GM12878 (cell line): ENCODE measurements at places on chromosomes 16 and 17.

DNA sequence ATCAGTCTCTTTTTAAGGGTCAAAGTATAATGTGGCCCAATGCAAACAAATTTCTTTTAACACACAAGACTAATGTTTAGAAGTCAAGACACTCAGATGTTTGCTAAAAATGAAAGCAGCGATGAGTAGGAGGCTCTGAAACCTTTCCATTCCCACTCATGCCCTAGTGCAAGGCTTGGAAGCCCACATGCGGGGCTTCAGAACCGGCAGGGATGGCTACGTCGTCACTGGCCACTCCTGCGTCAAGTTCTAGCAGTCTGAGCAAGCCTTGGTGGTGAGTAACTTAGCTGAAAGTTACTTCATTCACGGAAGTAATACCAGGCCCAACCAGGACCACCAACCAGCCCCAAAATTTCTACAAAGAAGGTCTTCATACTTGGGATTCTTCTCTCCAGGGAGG, 14.8 kb upstream of the TMED6 start:
- H3K4me3 ChIP-seq: no peak overlapping the region
- H3K36me3 ChIP-seq: peaks cover 41% of the 10 kb centered on the region
- no peaks in the 10 kb centered on the region for H3K4me1 ChIP-seq
- H3K27ac ChIP-seq: no peak overlapping the region
- H3K27me3 ChIP-seq: no peaks in the 10 kb centered on the region

- no peak for DNase-seq
- no peaks in the 10 kb centered on the region for H3K27me3 ChIP-seq
- no peak overlapping the region for H3K4me3 ChIP-seq
- H3K4me1 ChIP-seq: no peaks in the 10 kb centered on the region
- H3K27ac ChIP-seq: no peak overlapping the region
- no peaks in the 10 kb centered on the region for H3K36me3 ChIP-seq
Observed at GRCh38 chr17:9865586-9865985, 39.5 kb downstream of the RCVRN start.

- no peaks in the 10 kb centered on the region for H3K4me1 ChIP-seq
- no peaks in the 10 kb centered on the region for H3K27me3 ChIP-seq
- no peak for DNase-seq
- no peak overlapping the region for H3K27ac ChIP-seq
- no peaks in the 10 kb centered on the region for H3K36me3 ChIP-seq
Observed at GRCh38 chr16:67339453-67339852, 12.8 kb downstream of the LRRC36 start.

GRCh38 chr16:54519161-54519695, 232.6 kb upstream of the IRX3 start:
- H3K27ac ChIP-seq: no peak overlapping the region
- H3K36me3 ChIP-seq: no peaks in the 10 kb centered on the region
- no peaks in the 10 kb centered on the region for H3K27me3 ChIP-seq
- no peaks in the 10 kb centered on the region for H3K4me1 ChIP-seq
- no peak overlapping the region for H3K4me3 ChIP-seq

DNA sequence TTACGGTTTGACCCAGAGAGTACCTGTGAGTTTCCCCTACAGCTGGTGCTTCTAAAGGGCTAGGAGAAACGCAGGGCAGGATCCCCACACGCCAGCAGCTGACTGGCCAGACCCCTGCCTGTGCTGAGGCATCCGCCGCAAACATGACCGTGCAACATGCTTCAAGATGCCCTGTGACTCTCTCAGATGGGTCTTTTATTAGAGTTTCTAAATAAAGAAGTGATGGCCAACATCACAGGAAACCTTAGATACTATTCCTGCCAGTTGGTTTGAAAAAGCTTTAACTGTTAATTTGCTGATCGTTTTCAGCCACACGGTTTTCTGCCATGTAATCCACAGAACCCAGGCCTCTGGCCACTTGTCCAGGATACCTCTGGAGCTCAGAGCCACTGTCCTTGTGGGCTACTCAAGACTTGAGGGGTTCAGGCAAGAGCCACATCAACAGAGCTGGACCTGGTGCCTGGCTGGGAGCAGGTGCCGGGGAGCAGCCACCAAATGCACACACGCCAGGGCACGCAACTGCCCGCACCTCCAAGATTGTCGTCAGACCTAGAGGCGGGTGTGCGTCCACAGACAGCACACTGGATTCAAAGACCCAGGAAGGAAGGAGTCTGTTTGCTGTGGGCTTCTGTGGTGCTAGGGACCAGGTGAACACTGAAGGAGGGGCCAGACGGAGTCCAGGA, 118.4 kb downstream of the ZNF778 start:
- peaks cover 42% of the 10 kb centered on the region for H3K4me1 ChIP-seq
- no peak for DNase-seq
- no peak overlapping the region for H3K4me3 ChIP-seq
- no peaks in the 10 kb centered on the region for H3K27me3 ChIP-seq
- peak overlapping the region; percentile 48; the same call in 1 of the 2 replicates for H3K27ac ChIP-seq

GRCh38 chr16:54928016-54928356, 2.7 kb upstream of the IRX5 start:
- peaks cover 3% of the 10 kb centered on the region for H3K4me1 ChIP-seq
- H3K4me3 ChIP-seq: peak overlapping the region; percentile 18; the same call in 1 of the 2 replicates
- H3K36me3 ChIP-seq: no peaks in the 10 kb centered on the region
- no peak overlapping the region for H3K27ac ChIP-seq
- no peak for DNase-seq
- H3K27me3 ChIP-seq: no peaks in the 10 kb centered on the region; the same call in 1 of the 2 replicates

GRCh38 chr17:6596941-6597340, 40.6 kb upstream of the PITPNM3 start:
- no peaks in the 10 kb centered on the region; the same call in none of the 2 replicates for H3K36me3 ChIP-seq
- no peaks in the 10 kb centered on the region for H3K27me3 ChIP-seq
- no peak overlapping the region for H3K27ac ChIP-seq
- no peak for DNase-seq
- no peaks in the 10 kb centered on the region for H3K4me1 ChIP-seq

- no peak overlapping the region for H3K4me3 ChIP-seq
- H3K36me3 ChIP-seq: no peaks in the 10 kb centered on the region
- H3K27ac ChIP-seq: no peak overlapping the region
- H3K27me3 ChIP-seq: no peaks in the 10 kb centered on the region; the same call in 1 of the 2 replicates
- no peaks in the 10 kb centered on the region for H3K4me1 ChIP-seq
Observed at GRCh38 chr16:87472935-87473334, 19.9 kb downstream of the ZCCHC14 start.

DNA sequence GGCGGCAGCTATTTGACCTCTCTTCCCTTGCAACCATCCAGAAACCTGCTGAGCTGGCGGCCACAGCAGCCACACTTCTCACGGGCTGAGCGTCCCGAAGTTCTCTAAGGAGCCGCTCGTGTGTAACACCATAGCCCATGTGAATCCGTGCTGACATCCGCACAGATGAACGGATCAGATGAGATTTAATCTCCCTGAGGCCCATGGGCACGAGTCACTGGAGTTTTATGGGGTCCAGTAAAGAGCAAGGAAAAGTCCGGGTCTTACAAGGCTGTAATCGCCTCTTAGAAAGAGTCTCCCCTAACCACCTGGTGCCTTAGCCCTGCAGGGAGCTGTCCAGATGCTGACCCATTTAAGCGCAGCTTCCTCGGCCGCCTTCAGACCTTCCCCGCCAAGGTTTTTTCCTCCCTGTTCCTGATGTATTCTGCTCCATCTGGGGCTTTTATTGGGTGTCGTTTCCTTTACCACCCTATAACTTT, 5.5 kb upstream of the CACNG5 start:
- H3K4me3 ChIP-seq: no peak overlapping the region
- H3K36me3 ChIP-seq: no peaks in the 10 kb centered on the region
- no peak for DNase-seq
- peaks cover 3% of the 10 kb centered on the region for H3K27me3 ChIP-seq
- H3K27ac ChIP-seq: no peak overlapping the region
- no peaks in the 10 kb centered on the region for H3K4me1 ChIP-seq
